Effector memory CD4-positive, alpha-beta T cell (primary cell): ENCODE measurements at places on chromosomes 16 and 17.

DNA sequence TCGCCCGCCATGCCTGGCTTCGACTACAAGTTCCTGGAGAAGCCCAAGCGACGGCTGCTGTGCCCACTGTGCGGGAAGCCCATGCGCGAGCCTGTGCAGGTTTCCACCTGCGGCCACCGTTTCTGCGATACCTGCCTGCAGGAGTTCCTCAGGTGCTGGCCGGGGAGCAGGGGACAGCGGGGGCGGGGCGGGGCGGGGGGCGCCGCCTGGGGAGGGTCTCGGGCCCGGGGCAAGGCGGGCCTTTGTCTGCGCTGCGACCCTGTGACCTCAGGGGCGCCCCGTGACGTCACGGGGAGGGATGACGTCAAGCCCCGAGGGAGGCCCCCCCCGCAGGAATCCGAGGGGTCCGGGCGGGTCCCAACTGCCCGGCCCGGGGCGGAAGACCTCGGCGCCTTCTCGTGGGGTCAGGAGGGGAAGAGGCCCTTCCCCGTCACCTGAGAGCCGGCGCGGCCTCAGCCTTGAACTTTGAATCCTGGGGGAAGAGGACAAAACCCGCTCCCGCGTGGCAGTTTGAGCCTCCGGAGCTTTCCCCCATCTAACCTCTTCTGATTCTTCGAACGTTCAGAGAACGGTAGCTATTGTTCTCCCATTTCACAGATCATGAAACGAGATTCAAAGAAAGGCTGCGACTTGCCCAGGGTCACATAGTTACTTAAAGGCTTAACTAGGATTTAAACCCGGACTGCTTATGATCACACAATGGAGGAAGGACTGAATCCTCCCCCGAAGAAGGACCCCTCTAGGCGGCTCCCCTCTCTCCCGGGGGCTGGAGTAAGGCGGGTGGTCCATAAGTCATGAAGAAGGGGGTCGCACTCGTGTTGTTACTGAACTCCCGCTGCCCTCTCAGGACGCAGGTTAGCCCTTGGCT is 527 bp downstream of the TRAF4 start:
- H3K27me3 ChIP-seq = no peaks in the 10 kb centered on the region
- DNase-seq = peak; percentile 56
- H3K4me3 ChIP-seq = peak overlapping the region; percentile 73
- H3K4me1 ChIP-seq = peaks cover 24% of the 10 kb centered on the region
- H3K36me3 ChIP-seq = peaks cover 10% of the 10 kb centered on the region

GRCh38 chr16:8905168-8905762 is 23.1 kb downstream of the LITAFD start:
- DNase-seq = no peak
- H3K27me3 ChIP-seq = no peaks in the 10 kb centered on the region
- peaks cover 13% of the 10 kb centered on the region for H3K4me1 ChIP-seq
- H3K27ac ChIP-seq = no peak overlapping the region
- H3K36me3 ChIP-seq = peaks cover 90% of the 10 kb centered on the region
- H3K4me3 ChIP-seq = no peak overlapping the region

DNA sequence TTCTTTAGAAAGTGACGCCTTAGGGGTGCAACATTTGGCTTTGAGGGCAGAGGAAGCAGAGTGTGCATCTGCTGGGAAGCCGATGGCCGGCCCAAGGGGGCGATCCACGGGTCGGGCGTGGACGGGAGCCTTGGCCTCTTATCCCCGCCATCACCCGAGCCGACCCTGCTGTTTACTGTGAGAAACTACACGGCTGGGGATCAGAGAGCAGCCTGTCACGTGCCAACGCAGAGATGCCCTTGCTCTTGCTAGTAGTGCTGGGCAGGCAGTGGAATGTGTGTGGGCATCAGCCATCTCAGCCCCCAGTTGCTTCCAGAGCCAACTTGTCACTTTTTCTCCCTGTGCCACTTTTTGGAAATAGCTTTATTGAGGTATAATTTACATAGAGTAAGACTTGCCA is 26.7 kb upstream of the ITGB4 start:
- H3K36me3 ChIP-seq = peaks cover 55% of the 10 kb centered on the region
- no peak overlapping the region for H3K27ac ChIP-seq
- no peak overlapping the region for H3K4me3 ChIP-seq
- DNase-seq = no peak
- no peaks in the 10 kb centered on the region for H3K4me1 ChIP-seq

DNA sequence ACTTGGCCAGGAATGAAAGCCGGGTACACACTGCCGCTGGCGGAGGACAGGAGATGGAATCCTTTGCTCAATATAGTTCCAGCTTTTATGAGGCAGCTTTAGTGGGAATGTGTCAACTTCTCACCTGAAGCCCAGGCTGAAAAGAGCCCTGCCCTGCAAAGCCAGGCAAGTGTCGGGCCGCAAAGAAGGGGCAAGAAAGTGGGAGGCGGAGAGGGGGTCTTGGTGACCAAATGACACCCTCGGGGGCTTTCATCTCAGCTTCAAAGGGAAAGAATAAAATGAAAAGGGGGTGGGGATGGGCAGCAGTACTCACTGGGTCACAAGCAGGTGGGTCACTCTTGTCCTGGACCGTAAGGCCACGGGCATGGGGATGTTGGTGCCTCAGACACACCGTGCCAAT is 62.9 kb downstream of the C16orf95 start:
- no peaks in the 10 kb centered on the region for H3K4me1 ChIP-seq
- DNase-seq = no peak
- no peaks in the 10 kb centered on the region for H3K27me3 ChIP-seq
- no peak overlapping the region for H3K27ac ChIP-seq

DNA sequence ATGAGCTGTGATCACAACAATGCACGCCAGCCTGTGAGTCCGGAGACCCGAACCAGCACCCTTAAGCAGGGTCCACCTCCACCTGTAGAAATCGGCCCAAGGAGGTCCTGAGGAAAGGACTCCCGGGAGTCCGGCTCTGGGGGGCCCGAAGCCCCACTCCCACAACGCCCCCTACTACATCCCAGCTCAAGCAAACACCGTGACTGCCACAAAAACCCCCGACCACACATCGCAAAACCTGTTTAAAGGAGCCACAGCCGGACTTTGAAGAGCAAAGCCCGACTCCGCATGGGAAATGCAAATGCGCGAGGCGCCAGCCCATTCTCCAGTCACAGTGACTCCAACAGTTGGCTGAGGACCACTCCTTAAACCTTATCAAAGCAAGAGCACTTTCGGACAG is 682.4 kb downstream of the KCNJ18 start:
- H3K27ac ChIP-seq = no peak overlapping the region
- DNase-seq = no peak
- H3K36me3 ChIP-seq = no peaks in the 10 kb centered on the region
- no peak overlapping the region for H3K4me3 ChIP-seq

- peaks cover 3% of the 10 kb centered on the region for H3K4me1 ChIP-seq
- H3K27ac ChIP-seq = peak overlapping the region; percentile 73
- H3K27me3 ChIP-seq = no peaks in the 10 kb centered on the region
- peak overlapping the region; percentile 60 for H3K4me3 ChIP-seq
- no peak for DNase-seq
These were observed 4.1 kb downstream of the KRT10 start for GRCh38 chr17:40818343-40818732.

DNA sequence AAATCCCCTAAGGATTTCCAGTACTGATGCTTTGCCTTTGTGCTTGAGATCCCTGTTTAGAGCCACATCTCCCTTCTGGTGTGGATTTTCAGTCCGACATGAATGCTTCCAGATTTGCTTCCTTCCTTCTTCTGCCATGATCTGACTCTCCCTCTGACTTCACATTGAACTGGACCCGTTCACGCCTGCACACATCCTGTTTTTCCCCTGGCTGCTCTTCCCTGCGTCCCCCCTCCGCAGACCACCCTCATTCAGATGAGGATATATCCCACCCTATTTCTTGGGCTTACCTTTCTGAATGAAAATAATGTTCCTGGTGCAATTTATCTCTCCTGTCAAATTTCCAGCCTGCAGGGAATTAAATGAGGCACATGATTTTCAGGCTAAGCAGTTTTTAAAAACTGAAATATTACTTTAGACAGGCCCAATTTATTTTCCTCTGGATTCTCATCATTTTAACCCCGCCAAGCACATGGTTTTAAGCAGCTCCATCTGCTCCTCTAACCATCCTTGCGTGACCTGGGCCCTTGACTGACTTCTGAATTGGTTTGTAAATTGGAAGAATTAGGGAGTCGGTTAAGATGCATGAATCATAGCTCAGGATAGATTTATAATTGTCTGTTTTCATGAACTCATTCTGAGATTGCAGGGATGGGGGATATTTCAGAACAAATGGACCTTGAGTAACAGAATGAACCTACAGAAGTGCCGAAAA is 59.2 kb downstream of the BMERB1 start:
- no peak for DNase-seq
- H3K4me3 ChIP-seq = no peak overlapping the region
- no peak overlapping the region for H3K27ac ChIP-seq
- no peaks in the 10 kb centered on the region for H3K4me1 ChIP-seq
- H3K27me3 ChIP-seq = no peaks in the 10 kb centered on the region

- no peak for DNase-seq
- no peak overlapping the region for H3K27ac ChIP-seq
- H3K4me3 ChIP-seq = no peak overlapping the region
- H3K36me3 ChIP-seq = peaks cover 90% of the 10 kb centered on the region
- H3K27me3 ChIP-seq = no peaks in the 10 kb centered on the region
These were observed 67.9 kb downstream of the ZZEF1 start for GRCh38 chr17:4074831-4075495.

GRCh38 chr16:90020838-90021382 is 1.7 kb upstream of the DBNDD1 start:
- H3K36me3 ChIP-seq = no peaks in the 10 kb centered on the region
- no peak overlapping the region for H3K4me3 ChIP-seq
- peaks cover 18% of the 10 kb centered on the region for H3K4me1 ChIP-seq
- H3K27me3 ChIP-seq = no peaks in the 10 kb centered on the region

DNA sequence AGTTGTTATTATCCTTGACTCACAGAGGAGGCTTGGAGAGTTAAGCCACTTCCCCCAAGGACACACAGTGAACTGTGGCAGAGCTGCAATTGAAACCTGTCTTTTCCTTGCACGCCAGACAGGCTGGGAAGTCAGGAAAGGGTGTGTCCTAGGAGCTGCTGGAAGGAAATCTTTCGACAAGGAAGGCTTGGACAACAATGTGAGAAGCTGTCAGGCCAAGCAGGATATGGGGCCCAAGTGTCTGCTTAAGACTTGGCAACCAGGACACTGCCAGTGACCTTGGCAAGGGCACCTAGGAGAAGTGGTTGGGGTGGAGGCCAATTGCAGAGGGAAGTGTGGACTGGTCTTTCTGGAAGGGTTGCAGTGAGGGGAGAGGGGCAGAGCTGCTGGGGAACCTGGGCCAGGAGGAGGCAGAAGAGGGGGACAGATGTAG is 2.1 kb upstream of the CAMKK1 start:
- H3K27ac ChIP-seq = no peak overlapping the region
- no peaks in the 10 kb centered on the region for H3K27me3 ChIP-seq
- no peak overlapping the region for H3K4me3 ChIP-seq
- H3K4me1 ChIP-seq = peaks cover 22% of the 10 kb centered on the region
- DNase-seq = no peak
- H3K36me3 ChIP-seq = no peaks in the 10 kb centered on the region

DNA sequence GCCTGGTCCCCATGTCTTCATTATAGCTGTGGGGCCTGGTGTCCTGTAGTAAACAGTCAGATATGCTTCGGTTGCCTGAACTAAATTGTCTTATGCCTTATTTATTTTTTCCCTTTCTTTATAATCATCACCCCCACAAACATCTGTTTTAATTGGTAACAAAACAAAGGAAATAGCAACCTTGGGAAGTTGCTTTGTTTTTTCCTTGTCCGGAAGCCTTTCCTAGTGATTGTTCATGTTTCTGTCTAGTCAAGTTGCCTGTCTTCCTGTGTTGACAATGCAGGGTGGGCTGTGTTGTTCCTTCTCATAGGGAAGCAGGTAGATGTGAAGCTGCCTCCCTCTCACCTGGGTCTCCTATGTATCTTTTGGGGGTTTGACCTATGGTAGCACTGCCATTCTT is 16.7 kb downstream of the PGS1 start:
- DNase-seq = no peak
- H3K4me3 ChIP-seq = no peak overlapping the region
- H3K27ac ChIP-seq = no peak overlapping the region
- no peaks in the 10 kb centered on the region for H3K4me1 ChIP-seq

DNA sequence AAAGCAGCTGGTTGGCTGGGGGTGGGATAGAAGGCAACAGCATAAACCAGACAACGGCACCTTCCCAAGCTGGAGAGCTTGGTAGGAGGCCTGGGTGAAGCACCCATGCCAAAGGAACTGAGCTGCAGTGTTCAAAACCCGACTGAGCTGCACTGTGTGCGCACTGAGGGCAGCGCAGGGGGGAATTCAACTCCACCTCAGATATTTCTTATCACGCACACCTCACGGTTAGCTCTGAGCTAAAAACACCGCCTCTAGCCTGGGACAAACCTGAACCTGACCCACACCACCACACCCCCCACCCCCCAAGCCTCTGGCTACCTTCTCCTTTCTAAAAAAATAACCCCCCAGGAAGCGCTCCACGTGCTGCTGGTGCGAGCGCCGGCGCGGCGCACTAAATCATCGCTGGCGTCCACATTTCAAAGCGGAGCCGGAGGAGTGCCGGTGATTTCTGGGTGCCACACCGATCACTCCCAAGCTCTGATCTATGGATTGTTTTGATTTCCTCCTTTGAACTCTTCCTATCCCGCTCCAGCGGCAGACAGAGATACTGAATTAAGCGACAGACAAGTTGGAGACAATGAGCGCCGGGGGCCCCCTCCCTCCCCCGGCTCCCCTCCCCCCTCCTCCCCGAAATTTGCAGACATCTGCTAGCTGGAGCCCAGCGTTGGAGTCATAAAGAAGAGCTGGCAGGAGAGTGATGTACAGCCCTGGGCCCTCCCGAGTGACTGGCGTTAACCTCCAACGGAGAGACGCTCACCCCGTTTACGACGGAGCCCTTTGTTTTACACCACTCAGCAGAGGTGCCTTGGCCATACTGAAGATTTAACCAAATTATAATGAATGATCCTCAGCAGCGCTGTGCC is 85.0 kb downstream of the NOG start:
- peaks cover 17% of the 10 kb centered on the region for H3K4me1 ChIP-seq
- no peaks in the 10 kb centered on the region for H3K36me3 ChIP-seq
- H3K27me3 ChIP-seq = peaks cover 16% of the 10 kb centered on the region
- no peak for DNase-seq
- H3K4me3 ChIP-seq = peak overlapping the region; percentile 29
- H3K27ac ChIP-seq = no peak overlapping the region

- H3K27me3 ChIP-seq = no peaks in the 10 kb centered on the region
- H3K36me3 ChIP-seq = no peaks in the 10 kb centered on the region
- no peaks in the 10 kb centered on the region for H3K4me1 ChIP-seq
- no peak overlapping the region for H3K4me3 ChIP-seq
These were observed 62.4 kb downstream of the CCDC182 start for GRCh38 chr17:57682701-57683100.

- H3K4me1 ChIP-seq = peaks cover 9% of the 10 kb centered on the region
- H3K27ac ChIP-seq = no peak overlapping the region
- DNase-seq = no peak
- H3K4me3 ChIP-seq = no peak overlapping the region
These were observed 59.5 kb upstream of the RBL2 start for GRCh38 chr16:53374800-53375199.

GRCh38 chr17:53807286-53807685 is 15.4 kb upstream of the KIF2B start:
- H3K4me3 ChIP-seq = no peak overlapping the region
- H3K27ac ChIP-seq = no peak overlapping the region
- no peaks in the 10 kb centered on the region for H3K36me3 ChIP-seq
- no peaks in the 10 kb centered on the region for H3K4me1 ChIP-seq
- no peaks in the 10 kb centered on the region for H3K27me3 ChIP-seq
